NCI-H774 (cell line): ENCODE measurements at places on chromosomes 11 and 22.

DNA sequence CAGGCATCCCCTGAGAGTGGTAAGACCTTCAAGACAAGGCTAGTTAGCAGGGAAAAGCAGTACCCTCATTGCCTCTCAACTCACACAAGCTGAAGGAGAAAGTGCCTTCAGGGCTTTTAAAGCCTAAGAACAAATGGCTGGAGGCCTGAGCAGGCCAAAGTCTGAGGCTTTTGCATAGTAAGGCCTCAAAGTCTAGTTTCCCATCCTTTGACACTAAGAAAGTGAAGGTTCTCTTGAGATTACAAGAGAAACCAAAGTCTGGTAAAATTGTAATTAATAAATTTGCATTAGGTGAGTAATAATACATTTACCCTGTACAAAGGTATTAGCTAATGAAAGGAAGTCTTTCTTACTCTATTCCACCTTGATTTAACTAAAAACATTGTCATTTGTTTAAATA, 47.0 kb upstream of the CCDC89 start:
- DNase-seq: no peak

DNA sequence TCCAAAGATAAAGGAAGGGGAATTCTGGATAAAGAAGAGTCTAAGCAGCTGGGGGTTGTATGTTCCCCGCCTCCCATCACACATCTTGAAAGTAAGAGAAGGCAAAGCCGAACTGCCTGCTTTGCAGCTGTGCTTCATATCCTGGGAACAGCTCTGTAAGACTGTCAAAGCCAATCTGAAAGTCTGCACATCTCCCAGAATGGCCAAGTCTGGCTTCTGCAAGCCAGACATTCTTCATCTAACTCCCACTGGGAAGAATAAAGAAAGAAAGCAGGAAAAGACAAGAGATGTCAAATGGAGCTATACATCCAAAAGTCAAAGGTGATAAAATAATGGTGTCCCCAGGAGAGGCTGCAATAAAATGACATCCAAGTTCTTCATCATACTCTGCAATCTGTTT, 15.4 kb downstream of the MORC2 start:
- DNase-seq: no peak

GRCh38 chr11:116869610-116870009, 32.2 kb upstream of the APOA1 start:
- no peak for DNase-seq

DNA sequence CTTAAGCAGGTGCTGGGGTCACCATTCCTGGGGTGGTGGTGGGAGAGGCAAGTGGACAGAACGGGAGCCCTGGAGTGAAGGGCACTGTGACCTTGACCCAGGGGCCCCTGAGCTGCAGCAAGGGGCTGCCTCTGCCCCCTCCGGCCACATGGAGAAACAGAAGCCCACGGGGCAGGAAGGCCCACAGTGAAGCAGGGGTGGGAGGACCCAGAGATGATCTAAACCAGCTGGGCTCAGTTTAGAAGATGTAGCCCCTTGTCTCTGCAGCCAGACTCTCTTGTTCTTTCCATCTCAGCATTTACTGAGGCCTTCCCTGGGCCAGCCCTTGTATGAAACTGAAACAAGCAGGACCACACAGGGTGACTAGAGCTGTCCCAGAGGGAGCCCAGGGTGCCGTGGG, 30.5 kb downstream of the WNT11 start:
- DNase-seq: no peak

- DNase-seq: no peak
Observed at GRCh38 chr11:104819107-104819506, 79.2 kb downstream of the CASP12 start.

- DNase-seq: no peak
Observed at GRCh38 chr22:46528121-46528610, 9.3 kb downstream of the CELSR1 start.

DNA sequence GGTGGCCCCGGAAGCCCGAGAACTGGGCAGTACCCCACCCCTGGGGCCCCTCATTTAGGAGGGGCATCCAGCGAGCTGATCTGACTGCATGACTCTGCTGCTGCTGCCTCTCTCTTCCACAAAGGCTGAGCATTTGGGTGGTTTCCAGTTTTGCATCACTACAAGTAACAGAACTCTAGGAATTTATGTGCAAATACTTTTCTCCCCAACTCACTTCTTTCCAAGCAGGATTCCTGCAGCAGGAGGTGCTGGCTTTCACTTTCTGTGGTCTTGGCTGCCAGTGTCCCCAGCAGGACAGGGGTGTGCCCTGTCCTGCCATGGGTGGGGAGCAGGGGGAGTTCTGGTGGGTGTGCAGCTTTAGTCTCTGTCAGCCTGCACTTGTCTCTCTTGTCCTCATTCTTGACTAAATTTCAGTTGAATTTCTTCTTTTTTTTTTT, 21.2 kb downstream of the UPB1 start:
- no peak for DNase-seq

- DNase-seq: no peak
Observed at GRCh38 chr11:86719781-86720463, 47.5 kb upstream of the ME3 start.

DNA sequence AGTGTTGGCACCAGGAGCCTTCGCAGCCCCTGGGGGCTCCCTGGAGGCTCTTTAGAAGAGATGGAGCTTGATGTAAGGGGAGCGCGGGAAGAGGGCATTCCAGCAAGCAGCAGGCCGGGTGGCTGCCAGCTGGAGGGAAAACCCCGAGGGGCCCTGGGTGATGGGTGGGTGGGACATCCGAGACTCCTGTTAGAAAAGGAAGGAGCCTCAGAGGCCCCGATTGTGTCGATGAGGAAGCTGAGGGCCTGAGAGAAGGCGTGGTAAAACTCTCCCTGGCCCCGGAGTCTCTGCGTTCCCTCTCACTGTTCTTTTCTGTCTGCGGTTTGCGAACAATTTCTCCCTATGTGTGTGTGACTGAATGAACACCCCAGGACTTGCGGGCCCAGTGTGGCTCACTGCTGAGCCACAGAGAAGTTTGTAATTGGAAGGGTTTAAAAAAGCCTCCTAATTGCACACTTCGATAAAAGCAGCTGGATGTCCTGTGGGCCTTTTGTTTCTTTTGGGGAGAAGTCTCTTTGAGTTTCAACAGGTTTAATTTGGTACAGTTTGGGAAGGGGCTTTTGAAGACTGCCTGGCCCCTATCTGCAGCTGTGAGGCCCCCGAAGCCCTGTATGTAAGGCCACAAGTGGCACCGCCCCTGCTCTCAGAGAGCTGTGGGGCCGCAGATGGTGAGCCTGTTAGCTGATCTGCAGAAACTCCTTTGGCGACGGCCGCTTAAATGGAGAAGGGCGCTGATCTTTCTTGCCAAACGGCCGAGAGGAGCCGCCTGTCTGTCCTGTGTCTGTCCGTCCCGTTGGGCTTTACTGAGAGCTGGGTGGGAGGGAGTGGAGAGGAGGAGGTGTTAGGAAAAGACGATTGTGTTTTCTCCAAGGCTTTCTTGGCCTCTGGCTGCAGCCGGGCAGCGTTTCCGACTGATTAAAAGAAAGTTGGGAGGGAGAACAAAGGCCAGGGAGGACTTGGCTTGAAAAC, 2.0 kb downstream of the FBLN1 start:
- DNase-seq: no peak

GRCh38 chr11:67996051-67996450, 7.8 kb downstream of the UNC93B1 start:
- no peak for DNase-seq

- DNase-seq: no peak
Observed at GRCh38 chr22:45006111-45006963, 3.5 kb downstream of the PHF21B start.

GRCh38 chr22:20180245-20180630, 29.4 kb upstream of the CCDC188 start:
- no peak for DNase-seq

DNA sequence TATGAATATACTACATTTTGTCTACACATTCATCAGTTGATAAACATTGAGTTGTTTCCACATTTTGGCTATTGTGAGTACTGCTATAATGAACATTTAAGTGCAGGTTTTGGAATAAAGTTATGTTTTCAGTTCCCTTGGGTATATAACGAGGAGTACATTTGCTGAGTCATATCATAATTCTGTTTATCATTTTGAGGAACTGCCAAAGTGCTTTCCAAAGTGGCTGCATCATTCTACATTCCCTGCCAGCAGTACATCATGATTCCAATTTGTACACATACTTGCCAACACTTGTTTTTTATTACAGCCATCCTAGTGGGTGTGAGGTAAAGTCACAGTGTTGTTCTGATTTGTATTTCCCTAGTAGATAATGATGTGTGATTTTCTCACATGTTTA, 1458.6 kb upstream of the TENM4 start:
- no peak for DNase-seq

DNA sequence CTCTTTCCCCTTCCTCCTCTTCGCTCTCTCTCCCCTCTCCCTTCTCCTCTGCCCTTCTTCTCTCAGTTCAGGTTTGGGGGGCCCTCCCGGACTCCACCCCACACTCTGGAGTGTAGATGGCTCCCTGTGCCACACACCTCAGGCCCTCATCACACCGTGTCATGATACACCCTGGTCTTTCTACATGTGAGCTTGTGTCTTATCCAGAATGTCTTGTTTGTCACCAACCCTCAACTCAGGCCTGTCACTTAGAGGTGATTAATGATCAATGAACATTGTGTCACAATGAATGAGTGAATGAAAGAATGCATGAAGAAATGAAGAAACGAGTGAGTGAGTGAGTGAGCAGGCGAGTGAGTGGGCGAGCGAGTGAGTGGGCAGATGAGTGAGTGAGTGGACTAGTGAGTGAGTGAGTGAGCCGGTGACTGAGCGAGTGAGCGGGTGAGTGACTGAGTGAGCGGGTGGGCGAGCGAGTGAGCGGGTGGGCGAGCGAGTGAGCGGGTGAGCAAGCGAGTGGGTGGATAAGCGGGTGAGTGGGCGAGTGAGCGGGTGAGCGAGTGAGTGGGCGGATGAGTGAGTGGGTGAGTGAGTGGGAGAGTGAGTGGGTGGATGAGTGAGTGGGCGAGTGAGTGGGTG, 33.8 kb downstream of the CAPN1 start:
- no peak for DNase-seq

DNA sequence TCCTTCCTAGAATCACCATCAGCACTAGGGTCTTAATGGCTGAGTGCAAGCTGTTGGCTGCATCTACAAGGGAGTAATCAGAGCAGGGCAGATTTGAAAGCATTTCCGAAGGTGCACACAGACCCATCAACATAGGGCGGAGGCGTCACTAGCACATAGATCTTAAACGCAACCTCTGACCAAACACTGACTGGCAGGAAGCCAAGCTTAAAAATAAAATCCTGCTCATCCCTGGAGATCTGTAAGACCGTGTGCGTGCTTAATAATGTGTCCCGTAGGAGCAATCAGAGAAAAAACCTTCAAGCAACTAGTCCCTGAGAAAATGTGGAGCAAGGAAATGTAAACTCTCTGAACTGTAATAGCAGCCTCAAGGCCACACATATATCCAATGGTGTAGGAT, 470.5 kb downstream of the ETS1 start:
- DNase-seq: no peak

DNA sequence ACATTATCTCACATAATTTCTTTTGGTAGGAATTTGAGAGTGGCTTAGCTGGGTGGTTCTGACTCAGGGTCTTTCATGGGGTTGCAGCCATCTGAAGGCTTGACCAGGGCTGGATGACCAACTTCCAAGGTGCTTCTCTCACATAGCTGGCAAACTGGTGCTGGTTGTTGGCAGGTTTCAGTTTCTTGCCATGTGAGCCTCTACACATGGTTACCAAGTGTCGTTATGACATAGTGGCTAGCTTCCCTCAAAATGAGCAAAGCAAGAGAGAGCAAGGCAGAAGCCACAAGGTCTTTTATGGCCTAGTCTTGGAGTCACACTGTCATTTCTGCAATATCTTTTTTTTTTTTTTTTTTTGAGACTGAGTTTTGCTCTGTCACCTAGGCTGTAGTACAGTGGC, 4.2 kb upstream of the TFIP11 start:
- DNase-seq: no peak

DNA sequence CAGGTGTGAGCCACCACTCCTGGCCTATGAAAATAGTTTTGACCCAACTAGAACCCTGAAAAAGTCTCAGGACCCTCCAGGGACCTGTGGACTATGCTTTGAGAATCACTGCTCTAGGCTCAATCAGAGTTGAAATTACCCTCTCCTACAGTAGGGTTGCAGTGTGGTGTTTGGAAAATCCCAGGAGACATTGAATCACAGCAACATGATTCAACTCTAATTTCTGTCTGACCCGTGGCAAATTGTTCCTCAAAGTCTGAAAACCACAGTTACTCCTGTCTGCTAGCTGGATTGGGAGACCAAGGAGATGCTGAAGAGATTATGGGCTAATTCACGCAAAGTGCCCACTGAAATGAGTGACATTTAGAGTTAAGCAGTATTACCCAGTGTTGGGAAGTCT, 5.4 kb upstream of the MTMR3 start:
- DNase-seq: no peak

GRCh38 chr11:46272816-46273427, 4.5 kb upstream of the CREB3L1 start:
- no peak for DNase-seq

GRCh38 chr22:31342389-31343140, 3.6 kb downstream of the PATZ1 start:
- no peak for DNase-seq

GRCh38 chr11:61071208-61071681, 31.0 kb upstream of the CD5 start:
- DNase-seq: no peak

DNA sequence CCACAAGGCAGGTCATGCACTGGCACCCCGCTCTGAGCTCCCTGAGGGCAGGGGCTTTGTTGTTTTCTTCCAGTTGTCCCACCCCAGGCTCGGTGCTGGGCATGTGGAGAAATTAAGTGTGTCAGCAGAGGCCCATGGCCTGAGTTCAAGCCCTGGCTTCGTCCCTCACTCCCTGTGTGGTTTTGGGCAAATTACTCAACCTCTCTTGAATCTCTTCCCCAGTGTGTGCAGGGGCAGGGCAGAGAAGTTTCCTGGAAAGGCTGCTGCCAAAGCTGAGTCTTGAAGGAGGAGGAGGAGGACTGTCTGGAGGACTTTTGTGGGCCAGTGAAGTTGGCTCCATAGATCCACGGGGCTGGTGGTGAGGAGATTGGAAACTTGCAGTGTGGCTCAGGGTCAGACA, 138.1 kb upstream of the E2F8 start:
- no peak for DNase-seq

DNA sequence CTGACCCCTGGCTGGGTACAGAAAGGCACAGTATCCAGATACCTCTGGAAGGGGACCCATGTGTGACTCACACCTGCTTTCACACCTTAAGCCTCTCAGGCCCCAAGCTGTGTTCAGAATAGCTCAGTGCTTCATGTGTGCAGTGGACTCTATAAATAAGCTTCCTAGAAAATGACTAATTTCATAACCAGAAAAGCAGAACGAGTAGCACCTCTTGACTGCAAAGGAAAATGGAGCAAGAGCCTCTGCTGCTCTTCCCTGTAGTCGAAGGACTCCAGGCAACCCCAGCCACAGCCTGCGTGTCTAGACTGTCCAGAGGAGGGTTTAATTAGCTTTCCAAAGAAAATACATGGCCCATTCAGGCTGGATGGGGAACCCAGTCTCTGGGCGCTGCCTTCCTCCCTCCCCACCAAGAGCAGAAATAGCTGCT, 23.1 kb downstream of the PTPN5 start:
- DNase-seq: no peak

- no peak for DNase-seq
Observed at GRCh38 chr22:27755521-27756211, 45.9 kb downstream of the MN1 start.
